ENCODE measurements at places on chromosomes 7 and 10.

DNA sequence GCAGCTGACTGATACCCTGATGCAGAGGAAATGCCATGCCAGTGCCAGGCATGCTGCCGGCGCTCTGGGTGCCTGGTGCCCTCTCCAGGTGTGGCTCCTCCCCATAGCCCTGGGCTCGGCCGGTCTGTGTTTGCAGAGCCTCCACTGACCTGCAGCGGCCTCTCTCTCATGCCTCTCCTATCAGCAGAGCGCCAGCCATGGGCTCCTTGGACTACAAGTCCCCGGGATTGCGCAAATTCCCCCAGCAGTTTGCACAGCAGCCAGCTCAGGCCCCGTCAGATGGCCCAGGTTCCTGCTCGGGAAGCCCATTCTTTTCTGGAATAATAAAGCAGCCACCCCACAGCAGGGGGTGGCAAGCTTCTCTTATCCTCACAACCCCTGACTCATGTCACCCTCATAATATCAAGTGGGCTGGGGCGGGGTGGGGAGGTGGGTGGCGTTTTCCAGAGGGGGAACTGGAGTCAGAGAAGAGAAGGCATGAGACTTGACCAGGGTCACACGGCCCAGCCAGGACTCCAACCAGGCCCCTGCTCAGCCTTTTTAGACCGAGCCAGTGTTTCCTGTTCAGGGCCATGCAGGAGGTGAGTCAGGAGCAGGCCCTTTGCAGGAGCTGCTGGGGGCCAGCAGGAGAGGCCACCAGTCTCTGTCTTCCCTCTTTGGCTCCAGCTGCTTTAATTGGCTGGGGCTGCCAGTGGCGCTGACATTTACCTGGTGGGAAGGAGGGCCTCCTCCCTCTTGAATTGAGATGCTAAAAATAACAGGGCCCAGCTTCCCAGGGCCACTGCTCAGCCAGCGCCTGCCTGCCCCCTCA, 58.6 kb downstream of the ZMIZ1 start:
- DNase-seq: no peak

GRCh38 chr7:157573244-157573643, 236.4 kb downstream of the DNAJB6 start:
- no peak for DNase-seq

- DNase-seq: no peak
Measured at GRCh38 chr7:25048444-25048834, 68.5 kb upstream of the OSBPL3 start.

DNA sequence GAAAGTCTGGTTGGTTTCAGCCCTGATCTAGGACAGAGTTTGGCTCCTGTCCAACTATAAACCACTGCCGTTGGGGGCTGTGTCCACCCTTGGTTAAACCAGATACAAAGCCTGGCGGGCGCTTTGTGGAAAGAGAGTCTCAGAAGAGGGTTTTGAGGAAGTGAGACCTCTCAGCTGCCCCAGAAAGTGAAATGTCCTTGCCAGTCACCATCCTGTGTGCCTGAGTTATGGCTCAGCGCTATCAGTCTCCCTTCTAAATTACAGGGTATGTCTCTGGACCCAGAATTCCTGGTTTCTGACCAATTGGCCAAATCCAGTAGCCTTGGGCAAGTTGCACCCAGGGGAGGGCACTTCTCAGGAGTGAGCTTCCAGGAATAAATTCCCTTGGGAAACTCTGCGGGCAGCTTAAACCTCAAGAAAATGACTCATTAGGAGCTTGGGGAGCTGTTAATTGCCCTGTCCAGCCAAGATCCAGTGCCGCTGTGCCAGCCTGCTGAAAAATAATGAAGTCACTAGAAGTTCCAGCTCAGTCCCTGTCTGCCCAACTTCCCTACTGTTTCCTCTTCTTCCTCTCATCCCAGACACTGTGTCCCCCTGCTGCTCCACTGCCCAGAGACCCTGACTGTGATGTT, 66.7 kb upstream of the PDZD8 start:
- no peak for DNase-seq

GRCh38 chr7:81150951-81151361, 232.1 kb upstream of the SEMA3C start:
- no peak for DNase-seq

- no peak for DNase-seq
Measured at GRCh38 chr7:102291056-102291915, 4.6 kb downstream of the SH2B2 start.

DNA sequence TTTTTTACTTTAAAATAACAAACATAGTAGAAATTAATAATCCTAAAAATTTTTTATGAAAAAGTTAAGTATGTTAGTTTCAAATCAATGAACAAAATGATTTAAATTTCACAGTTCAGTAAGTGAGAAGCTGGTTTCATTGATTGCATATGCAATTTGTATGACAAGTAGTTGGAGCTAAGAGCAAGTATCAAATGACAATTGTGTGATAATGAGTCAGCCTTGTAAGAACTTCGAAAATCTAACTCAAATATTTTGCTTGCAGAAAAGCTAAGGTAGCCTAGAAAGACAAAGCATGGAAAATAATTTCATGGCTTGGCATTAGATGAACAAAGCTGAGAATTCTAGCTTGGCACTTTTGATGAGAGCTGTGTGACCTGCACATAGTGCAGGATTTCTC, 111.5 kb downstream of the HDAC9 start:
- no peak for DNase-seq

DNA sequence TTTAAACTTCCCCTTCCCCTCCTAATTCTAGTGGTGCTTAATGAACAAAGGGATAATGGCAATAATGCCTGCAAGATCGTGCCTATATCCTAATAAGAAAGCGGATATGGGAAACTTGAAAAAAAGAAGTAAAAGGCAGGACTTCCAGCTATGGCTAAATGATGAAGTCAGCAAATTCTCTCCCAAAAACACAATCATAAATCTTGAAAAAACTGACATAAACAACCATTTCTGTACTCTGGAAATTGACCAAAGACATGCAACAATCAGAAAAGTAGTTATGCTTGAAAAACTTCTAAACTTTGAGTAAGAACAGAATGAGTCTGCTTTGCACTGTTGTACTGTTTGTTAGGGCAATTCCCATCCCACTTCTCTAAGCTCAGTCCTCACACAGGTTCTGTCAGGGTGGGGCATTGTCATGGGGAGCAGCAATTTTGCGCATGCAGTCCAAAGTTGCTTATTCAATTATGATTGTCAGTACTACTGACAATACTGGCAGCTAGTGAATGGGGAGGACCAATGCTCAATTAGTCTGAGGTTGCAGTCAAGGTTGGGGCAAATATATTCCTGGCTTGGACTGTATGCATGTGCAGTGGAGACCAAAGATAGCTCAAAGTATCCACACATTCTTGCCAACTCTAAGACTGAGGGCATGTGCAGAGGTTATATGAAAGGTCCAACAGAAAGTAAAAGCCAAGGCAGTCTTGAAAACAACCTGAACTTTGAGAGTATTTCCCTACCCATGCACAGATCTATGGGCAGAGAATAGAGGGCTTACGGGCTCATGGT, 34.1 kb upstream of the ARHGAP22 start:
- DNase-seq: no peak

DNA sequence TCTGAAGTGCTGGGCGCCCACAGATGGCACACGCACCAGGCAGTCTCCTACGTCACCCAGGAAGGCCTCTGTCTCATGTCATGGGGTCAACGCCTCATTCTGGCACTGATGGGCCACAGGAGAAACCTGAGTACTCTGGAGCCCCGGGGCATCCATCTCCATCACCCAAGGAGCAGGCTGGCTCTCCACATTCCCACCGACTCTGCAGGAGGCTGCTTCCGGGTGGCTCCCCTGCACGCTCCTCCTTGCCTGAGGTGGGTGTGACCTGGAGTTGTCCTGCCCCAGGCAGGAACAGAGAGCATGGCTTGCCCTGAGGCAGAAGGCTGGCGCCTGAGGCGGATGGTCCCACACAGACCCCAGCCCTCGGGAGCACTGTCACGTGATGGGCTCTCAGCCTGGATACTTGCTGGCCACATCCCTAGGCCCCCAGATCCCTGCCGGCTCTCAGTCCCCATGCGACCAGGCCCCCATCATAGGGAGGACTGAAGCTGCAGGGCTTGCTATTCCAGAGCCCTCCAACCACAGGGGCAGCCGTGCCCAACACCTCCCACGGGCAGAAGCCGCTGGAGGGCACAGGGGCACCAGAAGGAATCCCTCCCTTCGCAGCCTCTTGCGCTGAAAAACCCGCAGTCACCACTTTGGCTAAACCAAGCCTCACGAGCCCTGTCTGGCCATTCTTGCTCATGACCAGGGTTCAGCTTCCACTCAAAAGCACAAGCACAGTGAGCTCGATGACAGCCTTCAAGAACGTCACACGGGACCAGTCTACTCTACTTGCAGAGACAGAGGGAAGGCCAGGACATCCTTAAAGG, 80.7 kb downstream of the MAD1L1 start:
- DNase-seq: no peak

DNA sequence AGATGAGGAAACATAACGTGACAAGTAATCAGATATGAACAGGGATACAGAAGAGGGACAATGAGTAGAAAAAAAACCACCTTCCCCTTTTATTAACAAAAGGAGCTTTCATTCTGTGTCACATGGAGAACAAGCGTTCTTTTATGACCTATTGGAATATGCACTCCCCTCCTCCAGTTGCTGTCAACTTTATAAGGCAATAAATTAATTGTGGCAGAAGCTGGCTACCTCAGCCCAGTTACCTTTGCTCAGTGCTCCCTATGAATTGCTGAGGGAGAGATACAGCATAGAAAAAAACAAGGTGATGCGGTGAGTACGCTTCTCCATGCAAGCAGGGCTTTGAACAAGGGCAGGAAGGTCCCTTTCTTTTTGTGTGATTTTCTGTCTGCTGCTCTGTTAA, at the start of gene MGAM2:
TSS of gene MGAM2 (plus strand) at position 220 of the 400 bp plus-strand sequence. CDS start 5,156 bp downstream, outside the sequence.
- DNase-seq: no peak

DNA sequence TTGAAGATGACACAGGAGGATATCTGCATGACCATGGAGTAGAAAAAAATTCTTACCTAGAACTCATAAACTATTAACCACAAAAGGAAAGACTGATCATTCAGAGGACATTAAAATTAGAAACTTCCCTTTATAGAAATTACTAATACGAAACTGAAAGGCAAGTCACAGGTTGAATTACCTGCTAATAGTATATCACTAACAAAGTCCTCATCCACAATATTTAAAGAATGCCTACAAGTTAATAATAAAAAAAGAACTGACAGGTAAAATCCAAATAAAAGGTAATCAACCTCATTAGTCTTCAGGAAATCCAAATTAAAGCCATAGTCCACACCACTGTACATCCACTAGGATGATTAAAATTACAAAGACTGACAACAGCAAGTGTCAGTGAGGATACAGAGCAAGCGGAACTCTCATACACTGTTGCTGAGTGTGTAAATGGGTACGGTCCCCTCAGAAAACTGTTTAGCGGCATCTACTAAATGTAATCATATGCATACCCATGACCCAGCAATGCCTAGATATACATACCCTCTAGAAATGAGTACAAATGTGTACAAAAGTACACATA, 71.2 kb downstream of the ARHGAP21 start:
- no peak for DNase-seq

DNA sequence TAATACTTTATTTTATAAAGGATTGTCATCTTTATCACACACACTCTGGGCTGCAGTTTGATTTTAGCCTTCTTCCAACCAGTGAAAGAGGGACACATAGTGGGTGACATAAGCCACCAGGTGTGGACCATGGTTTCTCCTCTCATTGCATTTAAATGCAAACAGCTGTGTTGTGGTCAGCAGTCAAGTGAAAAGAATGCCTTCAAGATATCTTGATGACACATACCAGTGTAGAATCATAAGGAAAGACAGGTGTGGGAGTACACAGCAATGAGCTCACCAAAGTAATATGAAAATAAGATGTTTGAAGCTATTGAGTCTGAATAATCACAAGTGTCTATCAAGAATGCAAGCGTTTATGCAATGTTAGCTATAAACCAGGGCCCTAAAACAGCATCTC, 580.0 kb downstream of the XPNPEP1 start:
- no peak for DNase-seq

DNA sequence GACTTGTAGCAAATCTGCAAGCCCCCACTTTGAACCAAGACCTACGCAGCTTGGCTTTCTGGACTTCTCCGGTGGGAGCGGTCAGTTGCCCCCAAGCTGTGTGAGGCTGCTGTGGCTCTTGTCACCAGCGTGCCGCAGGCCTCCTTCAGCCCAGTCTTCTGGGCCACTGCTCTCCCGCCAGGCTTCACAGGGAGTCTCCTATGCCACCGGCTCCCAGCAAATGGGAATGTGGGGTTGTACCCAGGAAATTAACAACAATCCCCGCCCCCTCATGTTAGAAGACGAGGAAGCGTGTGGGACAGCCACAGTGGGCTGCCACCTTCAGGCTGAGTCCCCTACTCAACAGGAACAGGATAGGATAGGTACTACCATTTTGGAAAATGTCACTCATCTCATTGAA, 4.2 kb downstream of the WDR86 start:
- no peak for DNase-seq

DNA sequence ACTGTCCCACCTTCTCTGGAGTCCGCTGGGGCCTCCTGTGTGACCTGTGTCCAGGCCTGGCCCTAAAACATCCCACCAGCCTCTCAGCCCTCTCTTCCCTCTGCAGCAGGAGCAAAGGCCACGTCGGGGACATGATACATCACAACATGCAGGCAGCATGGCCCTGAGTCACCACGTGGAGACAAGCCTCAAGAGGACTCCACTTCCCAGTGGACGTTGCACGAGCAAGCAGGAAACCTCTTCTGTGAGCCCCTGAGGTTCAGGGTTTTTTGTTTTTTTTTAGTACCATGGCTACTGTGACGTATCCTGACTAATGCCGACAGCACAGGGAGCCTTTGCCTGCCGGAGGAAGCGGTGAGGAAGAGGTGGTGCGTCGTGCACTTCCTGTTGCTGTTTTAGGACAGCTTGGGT, 165.9 kb downstream of the DNAJB6 start:
- DNase-seq: no peak

DNA sequence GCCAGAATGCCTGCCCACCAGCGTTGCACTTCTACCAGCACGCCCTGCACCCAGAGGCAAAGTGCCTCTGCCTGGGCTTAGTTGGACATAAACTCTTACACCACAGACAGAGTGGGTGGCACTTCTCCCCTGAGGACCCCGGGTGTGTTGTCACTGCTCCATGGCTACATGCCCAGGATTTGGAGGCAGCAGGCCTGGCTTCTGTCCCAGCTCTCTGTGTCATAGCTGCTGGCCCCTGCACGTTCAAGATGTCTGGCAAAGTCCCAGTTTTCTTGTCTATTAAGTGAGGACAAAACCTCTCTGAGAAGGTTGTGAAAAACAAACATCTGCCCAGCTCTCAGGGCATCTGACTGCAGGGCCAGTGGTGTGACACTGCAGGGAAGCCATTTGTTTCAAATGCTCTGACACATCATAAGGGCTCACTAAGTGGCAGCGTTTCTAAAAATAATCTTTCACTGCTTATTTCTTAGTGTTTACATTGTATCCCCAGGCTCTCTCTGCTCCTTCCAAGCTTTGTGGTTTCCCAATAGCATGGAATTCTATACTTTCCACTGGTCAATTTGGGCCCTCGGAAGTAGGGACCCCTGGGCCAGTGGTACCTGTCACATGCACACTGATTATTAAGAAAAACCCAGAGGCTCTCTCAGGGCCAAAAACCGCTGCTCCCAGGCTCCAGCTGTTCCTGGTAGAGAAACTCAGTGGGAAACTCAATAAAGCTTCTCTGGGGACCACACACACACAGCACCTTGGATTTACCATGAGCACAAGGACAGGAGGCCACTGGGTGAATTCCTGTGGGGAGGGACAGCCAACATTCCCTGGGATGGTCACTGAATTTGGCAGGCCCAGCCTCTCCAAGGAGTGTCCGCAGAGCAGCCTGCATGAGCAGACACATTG, 86.2 kb upstream of the ANLN start:
- DNase-seq: peak; percentile 76

Measured in DMS 273 treated with DMSO at 0.1 percent for 48 hours (cell line).